Stimulated activated CD4-positive, alpha-beta T cell treated with anti-CD3 and anti-CD28 coated beads, TNF-alpha, amount 100 ng/mL, for 1 hour (primary cell): ENCODE measurements at places on chromosomes 13 and 19.

GRCh38 chr13:24625870-24626849 lies 54.0 kb upstream of the ATP12A start:
- DNase-seq = no peak

DNA sequence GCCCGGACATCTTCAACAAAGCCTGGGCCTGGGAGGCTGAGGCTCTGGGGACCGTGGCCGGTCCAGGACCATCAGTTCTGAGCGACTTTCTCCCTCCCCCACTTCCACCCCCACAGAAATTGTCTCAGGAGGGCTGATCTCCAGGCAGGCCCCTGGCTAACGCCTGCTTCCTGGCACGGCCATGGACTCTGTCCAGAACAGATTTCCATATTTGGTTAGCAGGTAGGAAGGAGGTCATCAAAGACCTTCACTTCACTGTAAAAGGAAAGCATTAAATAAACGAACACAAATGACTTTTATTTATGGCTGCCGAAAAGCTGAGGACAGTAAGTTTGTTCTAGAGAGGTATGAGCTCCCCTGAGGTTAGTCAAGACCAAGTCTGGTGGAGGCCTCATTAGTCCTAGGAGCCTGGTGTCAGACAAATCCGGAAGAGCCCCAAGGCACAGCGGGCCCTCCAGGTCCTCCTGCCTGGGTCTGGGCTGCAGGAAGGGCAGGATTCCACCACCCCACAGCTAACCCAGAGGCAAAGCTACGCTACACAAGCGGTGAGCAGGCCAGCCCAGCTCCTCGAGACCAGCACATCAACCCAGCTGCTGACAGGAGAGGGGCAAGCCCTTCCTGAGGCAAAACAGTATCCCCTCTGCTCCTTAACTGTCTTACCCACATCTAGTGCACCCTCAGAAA lies 4.6 kb upstream of the PLPP2 start:
- no peak for DNase-seq

DNA sequence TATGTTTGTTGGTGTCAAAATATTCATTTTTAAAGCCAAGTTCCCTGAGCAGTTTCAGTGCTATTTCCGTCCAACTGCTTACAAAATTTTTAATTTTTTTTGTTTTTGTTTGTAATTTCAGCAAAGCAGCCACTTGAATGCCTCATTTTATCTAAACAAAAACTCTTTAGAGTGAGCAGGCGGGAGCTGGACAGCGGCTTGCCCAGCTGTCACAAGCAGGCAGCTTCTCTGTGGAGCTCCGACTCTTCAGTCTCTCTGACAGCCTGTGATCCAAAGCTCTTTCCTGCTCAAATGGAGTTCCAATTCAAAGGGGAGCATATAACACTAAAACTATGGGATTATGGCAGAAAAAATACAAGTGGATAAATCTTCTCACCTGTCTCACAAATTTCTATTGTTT lies 618.3 kb upstream of the PCDH20 start:
- DNase-seq = no peak

DNA sequence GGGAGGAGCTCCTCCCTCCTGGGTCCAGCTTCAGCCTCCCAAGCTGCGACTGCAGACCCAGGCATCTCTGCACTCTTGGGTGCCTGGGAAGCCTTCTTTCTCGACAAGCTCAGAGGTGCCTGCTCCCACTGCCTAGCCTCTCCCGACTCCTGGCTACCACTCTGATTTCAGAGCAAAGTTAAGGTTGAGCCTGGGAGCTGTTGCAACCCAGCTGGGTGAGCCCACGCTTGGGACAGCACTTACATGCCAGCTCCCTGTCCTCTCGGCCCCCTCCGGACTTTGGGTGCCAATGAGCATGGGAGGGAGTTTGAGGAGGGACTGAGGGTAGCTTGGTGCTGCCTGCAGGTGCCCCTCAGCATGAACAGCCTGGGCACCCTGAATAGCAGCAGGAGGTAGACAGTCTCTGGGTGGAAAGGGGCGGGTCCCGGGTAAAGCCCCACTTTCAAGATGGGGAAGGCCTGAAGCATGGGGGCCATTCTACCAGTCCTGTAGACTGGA lies 1383.4 kb upstream of the PCDH20 start:
- no peak for DNase-seq

- no peak for DNase-seq
These were observed 19.5 kb upstream of the ATP8A2 start for GRCh38 chr13:25352230-25352629.

DNA sequence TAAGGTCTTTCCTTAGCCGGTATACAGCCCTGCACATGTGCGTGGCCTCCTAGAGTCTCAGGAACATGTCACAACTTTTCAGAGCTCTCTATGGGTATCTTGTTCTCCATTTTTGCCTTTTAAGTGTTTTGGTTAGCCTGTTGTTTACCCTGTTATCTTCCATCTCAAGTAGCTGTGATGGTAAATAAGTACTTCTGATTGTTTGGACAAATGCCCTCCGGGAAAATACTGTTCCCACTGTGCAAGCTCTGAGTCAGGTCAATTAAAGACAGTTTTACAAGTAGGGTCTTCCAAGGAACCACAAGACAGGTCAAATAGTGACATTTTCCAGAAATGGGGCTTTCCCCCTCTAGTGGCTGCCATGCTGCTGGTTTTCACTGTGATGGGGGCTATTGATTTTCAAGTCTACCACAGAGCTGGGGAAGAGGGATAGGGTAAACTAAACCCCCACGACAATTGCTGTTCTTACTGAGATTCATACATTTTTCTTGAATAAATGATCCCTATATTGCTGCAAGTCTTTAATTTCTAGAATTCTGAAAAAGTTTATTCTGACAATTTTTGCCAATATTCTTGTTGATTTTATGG lies 109.5 kb downstream of the TM9SF2 start:
- DNase-seq = no peak

GRCh38 chr19:29771708-29772414 lies 39.9 kb upstream of the CCNE1 start:
- no peak for DNase-seq

- DNase-seq = no peak
These were observed 4.8 kb upstream of the DPRX start for GRCh38 chr19:53626976-53627375.

DNA sequence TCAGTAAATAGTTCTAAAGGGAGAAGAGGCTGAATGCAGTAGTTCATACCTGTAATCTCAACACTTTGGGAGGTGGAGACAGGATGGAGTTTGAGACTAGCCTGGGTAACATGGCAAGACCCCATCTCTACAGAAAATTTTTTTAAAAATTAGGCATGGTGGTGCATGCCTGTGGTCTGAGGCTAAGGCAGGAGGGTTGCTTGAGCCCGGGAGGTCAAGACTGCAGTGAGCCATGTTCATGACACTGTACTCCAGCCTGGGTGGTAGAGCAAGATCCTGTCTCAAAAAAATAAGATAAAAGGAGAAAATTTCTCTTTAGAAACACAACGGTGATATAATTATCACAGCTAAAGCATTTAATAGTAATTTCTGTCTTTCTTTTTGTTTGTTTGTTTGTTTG lies 57.1 kb downstream of the SIPA1L3 start:
- no peak for DNase-seq
